ENCODE measurements at places on chromosomes 7 and 10.
A peak's percentile ranks its signal among the peaks of the same experiment; 100 is the strongest.

- DNase-seq = no peak
Observed at GRCh38 chr10:21247592-21247991, 277.9 kb downstream of the SKIDA1 start.

DNA sequence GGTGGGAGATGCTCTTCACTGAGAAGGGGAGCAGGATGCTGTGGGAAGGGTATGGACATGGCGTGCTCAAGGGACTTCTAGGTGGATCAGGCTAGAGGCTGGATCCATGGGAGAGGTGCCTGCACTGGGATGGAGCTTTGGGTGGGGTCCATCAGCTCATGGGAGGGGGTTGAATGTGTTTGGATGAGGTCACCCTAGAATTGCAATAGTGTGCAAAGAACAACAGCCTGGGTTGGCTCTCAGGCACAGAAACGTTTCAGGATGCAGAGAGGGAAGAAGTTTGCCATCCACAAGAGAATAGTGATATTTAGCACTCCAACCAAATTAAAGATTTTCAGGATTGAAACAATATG is 66.1 kb downstream of the SNX10 start:
- DNase-seq = no peak

DNA sequence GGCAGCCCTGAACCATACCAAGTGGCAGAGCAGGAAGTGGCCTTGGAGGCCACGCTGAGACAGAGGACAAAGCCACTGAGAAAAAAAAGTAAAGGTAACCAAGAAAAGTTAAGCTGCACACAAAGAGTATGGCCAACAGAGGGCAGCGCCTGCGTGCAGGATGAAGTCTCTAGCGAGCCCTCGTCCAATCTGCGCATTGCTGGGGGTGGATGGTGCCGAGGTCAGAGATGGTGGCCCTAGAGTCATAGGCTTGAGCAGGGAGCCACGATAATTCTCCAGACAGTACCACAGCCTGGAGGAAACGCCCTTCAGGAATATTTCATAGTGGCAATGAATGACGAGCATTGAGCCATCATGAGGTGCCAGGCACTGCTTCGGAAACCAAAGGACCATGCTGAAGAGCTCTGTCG is 9.7 kb downstream of the ATP6V0E2 start:
- peak; percentile 82 for DNase-seq

GRCh38 chr10:3806603-3807002 is 21.6 kb upstream of the KLF6 start:
- DNase-seq = no peak

GRCh38 chr10:110992006-110992800 is 72.8 kb downstream of the SHOC2 start:
- DNase-seq = no peak

DNA sequence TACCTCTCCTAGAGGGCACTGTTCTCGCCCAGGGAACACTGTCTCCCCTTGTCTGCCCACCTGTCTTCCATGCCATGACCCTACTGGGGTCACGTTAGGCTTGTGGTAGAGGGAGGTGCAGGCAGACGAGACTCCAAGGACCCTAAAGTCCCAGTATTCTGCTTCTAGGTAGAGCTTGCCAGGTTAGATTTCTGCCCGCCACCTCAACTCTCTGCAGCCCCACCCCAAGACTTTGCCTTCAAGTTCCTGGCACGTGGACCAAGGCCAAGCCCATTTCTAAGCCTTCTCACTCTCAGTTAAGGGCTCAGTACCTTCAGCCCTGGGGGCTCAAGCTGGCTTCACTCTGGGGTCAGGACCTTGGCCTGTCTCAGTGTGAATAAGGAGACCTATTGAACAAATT is 16.1 kb downstream of the PRKAG2 start:
- DNase-seq = no peak

DNA sequence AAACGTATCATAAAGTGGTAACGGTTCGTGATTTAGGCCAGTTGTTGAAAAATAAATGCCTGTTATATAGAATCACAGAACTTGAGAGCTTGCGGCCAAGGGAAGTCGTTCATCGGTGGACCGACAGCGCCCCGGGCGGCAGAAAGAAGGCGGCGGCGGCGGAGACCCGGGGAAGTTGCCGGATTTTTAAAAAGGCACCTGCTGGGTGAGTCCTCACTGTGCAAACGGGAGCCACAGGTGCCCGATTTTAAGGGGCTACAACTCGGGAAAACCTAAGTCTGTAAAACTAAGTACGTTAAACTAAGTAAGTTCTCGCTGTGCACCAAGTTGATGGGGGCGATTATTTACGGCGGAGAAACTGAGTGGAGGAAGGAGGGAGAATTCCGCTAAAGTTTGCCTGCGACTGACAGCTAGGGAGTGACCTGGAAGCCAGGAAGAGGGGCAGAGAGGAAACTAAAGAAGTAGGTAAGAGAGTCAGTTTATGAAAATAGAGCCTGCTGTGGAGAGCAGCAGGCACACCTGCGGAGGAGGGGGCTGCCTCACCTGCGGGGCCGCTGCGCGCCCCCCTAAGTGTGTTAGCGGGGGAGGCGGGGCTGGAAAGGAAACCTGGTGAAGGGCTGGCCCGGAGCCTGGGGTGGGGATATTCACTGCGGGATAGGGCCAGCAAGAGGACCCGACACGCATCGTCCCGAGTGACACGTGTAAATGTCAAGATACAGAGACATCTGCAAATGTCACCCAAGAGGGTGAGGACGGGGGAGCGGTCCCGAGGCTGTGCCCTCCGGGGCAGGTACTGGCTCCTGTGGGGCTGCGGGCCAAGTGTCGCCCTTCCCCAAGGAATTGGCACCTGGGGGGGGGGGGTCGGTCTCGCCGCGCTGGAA is 996 bp downstream of the ADAM12 start:
- DNase-seq = no peak

DNA sequence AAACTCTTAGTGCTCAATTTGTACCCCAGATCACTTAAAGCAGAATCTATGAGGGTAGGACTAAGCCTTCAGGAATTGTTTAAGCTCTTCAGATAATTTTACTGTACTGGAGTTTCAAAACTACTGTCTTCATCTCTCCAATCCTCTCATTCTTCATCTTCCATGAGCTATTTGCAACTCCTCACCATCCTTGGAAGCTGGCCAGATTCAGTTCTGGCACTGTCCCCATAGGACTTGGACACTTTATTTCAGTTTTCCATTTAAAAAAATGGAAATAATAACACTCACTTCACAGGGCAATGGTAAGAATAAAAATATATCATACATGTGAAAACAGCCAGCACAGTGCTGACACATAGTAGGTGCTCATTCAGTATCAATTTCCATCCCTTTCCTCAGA is 74.6 kb downstream of the PPP1R17 start:
- no peak for DNase-seq

GRCh38 chr10:24893127-24893526 is 59.3 kb downstream of the PRTFDC1 start:
- no peak for DNase-seq

- DNase-seq = peak; percentile 74
Observed at GRCh38 chr10:49679480-49679893, at the start of gene C10orf53. C10orf53 (plus strand) TSS chr10:49679651; CDS start chr10:49679698, 47 bp downstream.

- DNase-seq = no peak
Observed at GRCh38 chr7:27243340-27244163, 950 bp downstream of the EVX1 start.

Data from NB4 (cell line).